Pons (tissue), 1 donor: ENCODE measurements at places on chromosomes 16 and 17.

DNA sequence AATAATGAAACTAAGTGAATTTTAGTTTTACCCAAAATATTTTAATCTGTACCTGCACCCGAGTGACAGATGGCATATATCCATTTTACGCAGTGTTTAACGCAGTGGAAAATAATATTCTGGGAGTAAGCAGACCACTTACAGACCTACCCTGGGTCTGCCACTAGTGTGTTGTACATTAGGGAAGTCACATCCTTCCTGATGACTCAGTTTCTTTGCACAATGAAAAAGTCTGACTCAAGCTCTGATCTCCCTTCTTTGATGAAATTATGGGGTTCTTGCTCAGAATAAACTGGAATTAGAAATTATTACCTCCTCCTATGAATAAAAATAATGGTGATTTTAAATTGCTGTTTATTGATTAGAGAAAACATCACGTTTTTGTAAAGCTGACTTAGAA is 123.2 kb upstream of the AXIN2 start:
- DNase-seq: no peak

GRCh38 chr17:22145605-22146178 is 453.4 kb downstream of the KCNJ18 start:
- DNase-seq: no peak

GRCh38 chr16:77660311-77660710 is 62.0 kb upstream of the NUDT7 start:
- DNase-seq: peak; percentile 36

GRCh38 chr16:69123910-69124309 is 8.5 kb downstream of the CHTF8 start:
- peak; percentile 73 for DNase-seq

DNA sequence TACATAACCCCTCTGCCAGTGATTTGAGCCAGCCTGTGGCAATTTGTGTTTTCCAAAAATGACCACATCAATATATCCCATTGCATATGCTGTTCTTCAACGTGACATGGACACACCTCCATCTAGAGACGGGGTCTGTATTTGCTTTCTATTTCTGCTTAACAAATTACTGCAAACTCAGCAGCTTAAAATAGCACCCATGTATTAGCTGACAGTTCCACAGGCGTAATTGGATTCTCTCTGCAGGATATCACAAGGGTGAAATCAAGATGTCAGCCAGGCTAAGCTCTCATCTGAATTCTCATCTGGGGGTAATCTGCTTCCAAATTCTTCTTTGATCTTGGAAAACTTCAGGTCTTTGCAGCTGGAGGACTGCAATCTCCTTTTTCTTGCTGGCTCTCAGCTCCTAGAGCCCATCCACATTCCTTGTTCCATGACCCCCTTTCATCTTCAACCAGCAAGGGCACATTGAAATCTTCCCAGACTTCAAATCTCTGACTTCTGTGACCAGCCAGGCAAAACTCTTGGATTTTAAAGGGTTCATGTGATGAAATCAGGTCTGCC is 8.2 kb downstream of the KRT9 start:
- no peak for DNase-seq

DNA sequence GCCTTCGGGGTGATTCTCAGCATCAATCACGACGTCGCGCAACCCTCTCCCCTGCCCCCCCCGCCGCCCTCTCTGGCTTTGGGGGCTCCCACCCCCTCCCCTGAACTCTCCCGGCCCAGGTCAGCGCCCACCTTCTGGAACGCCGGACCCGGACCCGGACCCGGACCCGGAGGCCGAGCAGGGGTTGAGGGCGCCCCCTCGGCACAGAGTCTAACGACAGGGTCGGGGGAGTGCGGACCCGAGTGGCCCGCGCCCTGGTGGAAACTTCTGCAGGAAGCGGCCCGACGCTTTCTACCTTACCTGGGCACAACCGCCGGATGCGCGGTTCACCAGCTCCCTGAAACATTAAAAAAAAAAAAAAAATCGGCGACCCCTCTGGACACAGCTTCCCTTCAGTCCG is 16.2 kb downstream of the SALL1 start:
- no peak for DNase-seq

- DNase-seq: no peak
Measured at GRCh38 chr17:11486101-11486867, 112.0 kb upstream of the DNAH9 start.

DNA sequence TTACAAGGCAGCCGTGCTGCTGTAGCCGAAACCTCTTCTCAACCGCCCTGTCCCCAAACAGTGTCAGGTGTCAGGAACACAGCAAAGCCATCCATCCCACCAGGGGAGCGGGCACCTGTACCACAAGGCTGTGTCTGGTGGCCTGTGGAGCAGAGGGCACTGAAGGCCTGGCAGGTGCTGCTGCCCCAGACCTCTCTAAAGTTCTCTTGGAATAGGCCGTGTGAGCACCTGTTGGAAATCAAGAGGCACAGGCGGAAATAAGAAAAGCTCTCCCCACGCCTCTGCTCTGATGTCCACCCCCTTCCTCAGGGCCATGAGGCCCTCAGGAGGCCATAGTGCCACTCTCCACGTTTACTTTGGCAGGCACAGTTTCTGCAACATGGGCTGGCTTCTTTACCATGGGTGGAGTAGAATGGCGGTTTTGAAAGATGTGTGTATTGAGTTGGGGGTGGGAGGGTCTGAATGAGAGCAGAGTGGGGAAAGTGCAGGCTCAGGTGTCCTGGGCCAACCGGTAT is 99.9 kb upstream of the ZNF750 start:
- no peak for DNase-seq

DNA sequence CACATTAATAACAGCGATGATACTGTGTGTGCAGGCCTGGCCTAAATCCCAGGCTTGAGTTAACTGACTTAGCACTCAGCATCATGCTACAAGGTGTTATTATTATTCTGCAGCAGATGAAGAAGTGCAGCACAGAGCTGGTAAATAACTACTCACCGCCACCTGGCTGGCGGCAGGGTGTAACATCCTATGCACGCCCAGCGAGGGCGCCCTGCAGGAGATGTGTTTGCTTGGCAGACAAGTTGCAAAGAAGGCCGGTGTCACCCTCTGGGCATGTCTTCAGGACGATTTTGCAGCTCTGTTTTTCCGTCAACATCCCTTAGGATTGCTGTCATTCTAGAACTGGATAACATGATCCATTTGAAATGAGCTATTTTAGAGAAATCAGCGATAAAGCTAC is 30.1 kb downstream of the DNAH9 start:
- DNase-seq: no peak

DNA sequence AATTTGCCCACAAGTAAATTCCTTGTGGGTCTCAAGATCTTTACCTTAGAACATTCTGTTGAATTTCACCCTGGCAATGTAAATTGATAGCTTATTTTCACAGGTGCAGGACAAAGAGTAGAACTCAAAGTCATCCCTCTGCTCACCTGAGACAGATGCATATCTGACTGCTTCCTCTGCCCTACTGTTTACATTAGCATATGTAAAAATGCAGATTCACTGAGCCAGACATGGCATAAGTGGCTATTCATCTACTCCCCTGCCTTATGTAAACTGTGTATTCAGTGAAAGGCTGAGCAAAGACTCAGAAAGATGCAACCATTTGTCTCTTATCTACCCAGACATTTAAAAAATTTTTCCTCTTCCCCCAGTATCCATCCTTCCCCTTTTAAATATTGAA is 22.3 kb upstream of the MILR1 start:
- no peak for DNase-seq

DNA sequence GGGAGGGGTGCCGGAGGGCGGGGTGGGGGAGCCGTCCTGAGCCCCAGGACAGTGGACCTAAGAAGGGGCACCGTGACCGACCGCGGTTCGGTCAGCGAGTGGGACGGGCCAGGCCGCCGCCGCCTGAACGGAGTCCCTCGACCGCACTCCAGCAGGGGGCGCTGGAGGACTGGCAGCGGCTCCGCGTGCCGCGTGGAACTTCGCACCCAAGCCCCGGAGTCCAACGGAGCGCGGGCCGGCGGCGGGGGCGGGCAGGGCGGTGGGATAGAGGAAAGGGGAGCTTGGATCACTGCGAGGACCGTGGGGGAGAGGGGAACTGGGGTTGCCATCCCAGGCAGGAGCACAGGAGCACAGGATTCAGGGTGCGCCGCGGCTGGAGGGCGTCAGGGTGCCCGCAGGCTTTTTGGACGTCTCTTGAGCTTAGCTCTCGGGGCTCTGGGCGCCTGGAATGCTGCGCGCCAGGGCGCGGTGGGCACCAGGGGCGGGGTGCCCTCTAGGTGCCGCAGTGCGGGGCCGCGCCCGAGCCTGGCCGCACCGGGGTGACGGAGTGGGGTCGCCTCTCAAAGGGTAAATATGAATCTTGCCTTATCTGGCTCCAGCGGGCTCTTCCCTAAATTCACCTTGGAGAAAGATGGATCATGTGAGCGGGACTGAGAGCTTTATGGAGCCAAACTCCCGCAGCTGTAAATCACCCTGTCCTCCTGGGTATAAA is 379 bp upstream of the OTOP2 start:
- no peak for DNase-seq

DNA sequence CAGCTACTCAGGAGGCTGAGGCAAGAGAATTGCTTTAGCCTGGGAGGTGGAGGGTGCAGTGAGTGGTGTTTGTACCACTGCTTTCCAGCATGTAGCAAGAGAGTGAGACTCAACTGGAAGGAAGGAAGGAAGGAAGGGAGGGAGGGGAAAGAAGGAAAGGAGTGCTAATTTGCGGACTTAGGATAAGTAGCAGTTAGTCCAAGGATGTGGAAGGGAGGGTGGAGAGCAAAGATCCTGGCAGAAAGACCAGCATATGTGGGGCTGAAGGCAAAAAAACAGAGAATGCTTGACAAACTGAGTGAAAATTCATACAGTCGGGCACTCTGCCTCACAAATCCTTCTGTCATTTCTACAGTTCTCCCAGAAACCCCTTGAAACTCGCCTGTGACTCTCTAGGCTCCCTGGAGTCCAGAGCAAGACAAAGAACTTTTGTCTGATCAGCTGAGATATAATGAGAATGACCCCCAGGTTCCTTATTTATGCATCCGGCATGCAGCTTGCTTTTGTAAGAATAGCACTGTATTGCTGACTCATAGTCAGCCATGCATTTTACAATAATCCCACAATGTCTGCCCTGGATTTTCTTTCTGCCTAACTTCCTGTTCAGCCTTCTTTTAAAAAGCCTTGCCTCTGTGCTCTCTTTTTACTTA is 31.5 kb downstream of the CDK5RAP3 start:
- DNase-seq: peak; percentile 56

DNA sequence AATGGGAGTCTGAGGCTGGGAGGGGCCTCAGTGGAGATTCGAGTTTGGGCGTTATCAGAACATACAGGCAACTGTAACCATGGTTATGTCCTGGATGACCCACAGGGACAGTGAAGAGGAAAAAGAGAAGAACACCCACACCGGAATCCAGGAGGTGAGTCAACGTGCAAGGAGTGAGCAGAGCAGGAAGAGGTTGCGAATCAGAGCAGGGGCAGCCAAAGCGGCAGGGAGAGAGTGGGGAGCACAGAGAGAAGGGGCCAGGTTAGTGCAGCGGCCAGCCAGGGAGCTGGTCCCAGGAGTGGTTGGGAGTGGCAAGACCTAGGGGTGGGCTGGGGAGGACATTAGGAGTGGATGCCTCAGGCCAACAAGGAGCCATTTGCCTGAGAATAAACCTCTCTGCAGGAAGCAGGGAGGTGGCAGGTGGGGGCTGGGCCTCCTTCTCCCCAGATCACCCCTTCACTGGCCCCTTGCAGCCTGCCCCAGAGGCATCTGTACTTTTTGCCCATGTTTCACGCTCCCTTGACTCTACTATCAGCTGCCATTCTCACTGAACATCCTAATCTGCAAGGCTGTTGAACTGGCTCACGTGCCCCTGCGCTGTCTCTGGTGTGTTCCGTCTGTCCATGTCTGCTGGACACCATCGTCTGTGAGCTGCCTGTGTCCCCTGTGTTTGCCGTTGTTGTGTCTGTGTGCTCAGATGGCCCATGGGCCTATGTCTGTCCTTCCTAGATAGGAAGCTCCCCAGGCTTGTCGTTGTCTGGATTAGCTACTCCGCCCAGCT is 5.1 kb downstream of the KRT13 start:
- DNase-seq: no peak

DNA sequence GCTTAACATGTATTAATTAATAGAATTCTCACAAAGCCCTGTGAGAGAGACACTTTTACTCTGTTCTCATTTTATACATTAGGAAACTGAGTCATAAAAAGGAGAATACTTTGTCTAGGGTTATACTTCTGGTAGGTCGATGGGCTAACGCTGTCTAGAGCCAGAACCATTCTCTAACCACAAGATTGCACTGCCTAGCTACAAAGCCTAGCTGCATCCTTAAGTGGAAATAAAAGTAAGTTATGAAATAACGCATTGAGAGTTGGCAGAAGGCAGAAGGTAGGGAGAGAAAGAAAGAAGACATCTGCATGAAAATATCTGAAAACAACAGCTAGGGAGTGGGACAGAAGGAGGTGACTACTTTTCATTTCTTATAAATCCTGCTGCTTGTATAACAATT is 33.2 kb downstream of the IRX6 start:
- DNase-seq: no peak

GRCh38 chr16:47697826-47698225 is 236.7 kb downstream of the PHKB start:
- no peak for DNase-seq

GRCh38 chr16:54193665-54194333 is 92.8 kb downstream of the IRX3 start:
- DNase-seq: peak; percentile 43

DNA sequence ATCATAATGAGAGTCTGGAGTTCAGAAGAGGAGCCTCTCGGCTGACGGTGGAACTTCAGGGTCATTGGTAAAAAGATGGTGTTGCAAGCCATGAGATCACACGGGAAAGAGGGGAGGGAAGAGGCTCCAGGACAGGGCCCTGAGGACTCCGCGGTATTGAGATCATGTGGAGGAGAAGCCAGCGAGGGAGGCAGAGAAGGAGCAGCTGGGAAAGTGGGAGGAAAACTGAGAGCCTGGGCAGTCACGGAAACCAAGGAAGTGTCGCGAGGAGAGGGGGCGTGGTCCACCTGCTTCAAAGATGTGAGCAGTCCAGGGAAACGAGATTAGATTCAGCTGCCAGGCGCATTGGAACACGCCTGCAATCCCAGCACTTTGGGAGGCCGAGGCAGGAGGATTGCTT is 27.7 kb upstream of the SBK1 start:
- no peak for DNase-seq

DNA sequence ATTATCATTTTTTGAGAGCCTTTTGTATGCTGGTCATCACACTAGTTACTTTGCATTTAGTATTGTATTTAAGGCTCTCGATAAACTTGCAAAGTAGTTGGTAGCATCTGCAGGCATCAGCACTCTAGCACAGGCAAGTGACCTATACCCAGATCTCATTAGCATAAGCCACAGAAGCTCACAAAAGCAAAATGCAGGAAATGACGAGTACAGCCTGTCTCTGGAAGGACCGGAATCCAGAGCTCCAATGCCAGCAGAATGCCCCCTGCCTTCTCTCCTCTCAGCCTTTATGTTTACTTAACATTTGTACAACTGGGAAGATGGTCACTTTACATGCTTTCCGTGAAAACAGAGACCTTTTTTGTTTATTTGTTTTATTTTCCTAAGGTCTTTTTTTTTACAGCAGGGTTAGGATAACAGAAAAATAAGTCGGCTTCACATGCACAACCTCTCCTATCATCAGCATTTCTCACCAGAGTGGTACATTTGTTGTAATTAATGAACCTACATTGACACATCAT is 45.4 kb upstream of the MYOCD start:
- DNase-seq: no peak
